ENCODE measurements at places on chromosomes 12 and 14.

DNA sequence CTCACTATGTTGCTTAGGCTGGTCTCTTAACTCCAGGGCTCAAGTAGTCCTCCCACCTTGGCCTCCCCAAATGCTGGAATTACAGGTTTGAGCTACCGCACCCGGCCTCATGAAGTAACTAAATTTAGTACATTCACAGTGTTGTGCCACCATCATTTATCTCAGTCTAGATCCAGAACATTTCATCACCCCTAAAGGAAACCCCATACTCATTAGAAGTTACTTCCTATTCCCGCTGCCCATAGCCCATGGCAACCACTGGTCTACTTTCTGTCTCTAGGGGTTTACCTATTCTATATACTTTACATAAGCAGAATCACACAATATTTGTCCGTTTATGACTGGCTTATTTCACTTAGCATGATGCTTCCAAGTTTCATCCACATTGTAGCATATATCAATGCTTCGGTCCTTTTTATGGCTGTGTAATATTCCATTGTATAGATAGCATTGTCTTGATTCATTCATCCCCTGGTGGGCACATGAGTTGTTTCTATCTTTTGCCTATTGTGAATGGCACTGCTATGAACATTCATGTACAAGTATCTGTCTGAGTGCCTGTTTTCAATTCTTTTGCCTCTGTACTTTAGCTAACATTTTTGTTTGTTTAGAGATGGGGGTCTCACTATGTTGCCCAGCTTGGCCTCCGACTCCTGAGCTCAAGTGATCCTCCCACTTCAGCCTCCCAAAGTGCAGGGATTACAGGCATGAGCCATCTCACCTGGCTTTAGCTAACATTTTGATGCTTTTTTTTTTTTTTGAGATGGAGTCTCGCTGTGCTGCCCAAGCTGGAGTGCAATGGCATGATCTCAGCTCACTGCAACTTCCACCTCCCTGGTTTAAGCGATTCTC, 10.2 kb upstream of the SH2B3 start:
- no peak for DNase-seq

DNA sequence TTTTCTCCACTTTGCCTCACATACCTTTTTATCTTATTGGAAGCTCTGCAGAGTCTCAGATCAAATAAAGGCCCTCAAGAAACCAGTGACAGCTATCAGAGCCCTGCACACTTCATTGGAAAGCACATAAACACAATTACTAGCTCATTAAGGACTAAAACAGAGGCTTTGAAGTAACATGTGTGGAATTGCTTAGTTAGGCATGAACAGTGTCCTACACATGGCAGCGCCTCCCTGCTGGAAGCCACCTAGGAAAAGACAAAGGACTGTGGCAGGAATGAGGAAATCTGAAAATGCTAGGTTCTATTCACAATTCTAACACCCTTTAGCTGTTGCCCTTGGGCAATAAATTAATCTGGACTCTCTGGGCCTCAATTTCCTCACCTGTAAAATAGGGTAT, 89.4 kb downstream of the SUDS3 start:
- no peak for DNase-seq

GRCh38 chr12:2891240-2892053, 756 bp downstream of the TULP3 start:
- peak; percentile 23 for DNase-seq

- no peak for DNase-seq
Measured at GRCh38 chr12:27285403-27285802, 41.3 kb downstream of the STK38L start.

DNA sequence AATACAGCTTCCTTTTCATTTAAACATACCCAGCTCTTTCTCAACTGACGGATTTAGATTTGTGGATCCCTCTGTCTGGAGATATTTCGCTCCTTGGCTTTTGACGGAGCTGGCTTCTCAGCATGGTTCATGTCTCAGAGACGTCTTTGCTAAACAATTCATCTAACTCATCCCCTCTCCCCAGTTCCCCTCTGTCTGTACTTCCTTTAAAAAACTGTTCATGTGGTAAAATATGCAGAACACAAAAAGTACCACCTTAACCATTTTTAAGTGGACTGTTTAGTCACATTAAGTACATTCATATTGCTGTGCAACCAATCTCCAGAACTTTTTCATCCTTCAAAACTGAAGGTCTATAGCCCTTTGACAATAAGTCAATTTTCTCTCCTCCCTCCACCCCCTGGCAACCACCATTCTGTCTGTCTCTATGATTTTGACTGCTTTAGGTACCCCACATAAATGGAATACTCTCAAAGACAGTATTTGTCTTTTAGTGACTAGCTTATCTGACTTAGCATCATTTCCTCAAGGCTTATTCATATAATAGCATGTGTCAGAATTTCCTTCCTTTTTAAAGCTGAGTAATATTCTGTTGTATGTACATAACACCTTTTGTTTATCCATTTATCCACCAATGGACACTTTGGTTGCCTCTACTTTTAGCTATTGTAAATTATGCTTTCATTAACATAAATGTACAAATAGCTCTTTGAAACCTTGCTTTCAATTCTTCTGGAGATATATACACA, 399.8 kb upstream of the SOX5 start:
- no peak for DNase-seq

- no peak for DNase-seq
Measured at GRCh38 chr14:33647385-33647786, 303.5 kb downstream of the EGLN3 start.

DNA sequence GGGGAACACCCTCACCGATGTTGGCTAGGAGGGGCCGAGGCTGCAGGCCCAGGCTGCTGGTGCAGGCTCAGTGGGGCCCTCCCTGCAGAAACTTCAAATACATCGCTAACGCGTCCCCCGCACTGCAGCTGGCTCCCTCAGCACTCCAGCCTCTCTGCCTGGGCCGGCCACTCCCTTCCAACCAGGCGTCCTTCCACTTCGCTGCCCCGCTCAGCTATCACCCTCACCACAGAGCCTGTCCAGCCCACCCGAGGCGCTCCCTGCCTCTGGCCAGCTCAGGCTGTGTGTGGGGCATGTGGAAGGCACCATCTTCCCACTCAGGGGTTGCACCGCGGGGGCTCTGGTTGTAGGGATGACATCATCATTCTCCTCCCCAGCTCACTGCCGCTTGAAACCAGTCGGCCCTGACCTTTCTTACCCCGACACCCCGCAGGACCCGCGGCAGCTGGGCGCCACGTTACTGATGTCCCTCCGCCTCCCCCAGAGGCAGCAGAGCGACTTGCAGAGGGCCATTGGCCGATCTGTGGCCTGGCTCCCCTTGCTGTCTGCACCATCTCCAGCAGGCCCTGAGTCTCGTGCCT, 199.9 kb upstream of the RTL1 start:
- DNase-seq, result no peak

DNA sequence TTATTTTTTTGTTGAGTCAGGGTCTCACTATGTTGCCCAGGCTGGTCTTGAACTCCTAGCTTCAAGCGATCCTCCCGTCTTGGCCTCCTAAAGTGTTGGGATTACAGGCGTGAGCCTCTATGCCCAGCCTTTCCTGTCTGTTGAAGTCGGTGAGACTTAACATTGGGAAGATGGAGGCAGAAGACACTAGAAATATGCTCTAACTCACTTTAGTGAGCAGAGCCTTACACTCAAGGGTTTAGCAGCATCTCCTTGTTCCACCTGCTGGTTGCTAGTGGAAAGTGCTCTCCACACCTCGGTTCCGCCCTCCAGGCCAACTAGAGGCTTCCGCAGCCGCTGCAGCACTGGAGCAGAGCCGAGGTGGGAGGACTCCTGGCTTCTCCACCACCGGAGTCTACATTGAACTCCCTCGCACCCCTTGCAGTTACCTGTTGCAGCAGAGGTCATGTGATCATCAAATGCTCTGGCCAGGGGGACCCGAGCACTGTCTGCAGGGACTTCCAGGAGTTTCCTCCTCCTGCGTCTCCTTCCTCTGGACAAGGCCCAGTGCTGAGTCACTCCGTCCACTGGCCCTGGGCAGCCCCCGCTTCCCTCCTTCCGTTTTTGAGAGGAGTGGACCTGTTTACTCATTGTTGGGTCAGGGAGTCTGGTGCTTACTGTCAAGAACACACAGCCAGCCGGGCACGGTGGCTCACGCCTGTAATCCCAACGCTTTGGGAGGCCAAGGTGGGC, 9.4 kb upstream of the HVCN1 start:
- peak; percentile 51 for DNase-seq

- no peak for DNase-seq
Measured at GRCh38 chr12:113093409-113094101, 37.0 kb downstream of the DTX1 start.

DNA sequence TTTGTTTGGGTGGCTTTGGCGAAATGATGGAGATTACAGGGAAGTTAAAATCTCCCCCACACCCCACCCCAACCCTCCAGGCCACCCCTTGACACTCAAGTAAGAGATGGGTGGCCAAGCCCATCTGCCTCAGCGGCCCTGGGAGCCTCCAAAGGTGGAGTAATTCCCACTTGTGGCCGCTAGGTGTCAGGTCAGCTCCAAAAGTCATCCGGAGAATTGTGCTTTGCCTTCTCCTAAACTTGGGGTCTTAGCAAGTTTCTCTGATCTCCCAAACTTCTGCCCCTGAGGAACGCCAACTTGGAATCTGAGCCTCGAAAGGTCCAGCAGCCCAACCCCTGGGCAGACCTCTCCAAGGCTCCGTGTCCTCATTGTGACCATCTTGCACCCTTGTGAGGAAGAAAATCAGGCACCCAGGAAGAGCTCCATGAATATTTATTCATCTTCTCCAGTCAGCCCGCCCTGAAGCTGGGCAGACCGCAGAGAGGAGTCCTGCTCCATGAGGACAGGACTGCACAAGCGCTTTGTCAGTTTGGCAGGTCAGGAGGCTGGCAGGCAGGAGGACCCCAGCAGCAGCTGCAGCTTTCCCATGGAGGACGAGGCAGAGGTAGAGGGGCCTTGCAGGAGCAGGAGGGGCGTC, 46.7 kb downstream of the LRRC74A start:
- DNase-seq, result peak; percentile 79
